ENCODE measurements at places on chromosomes 6 and 20.

- DNase-seq, result no peak
These were observed 45.1 kb downstream of the RAMACL start for GRCh38 chr6:166541366-166541765.

DNA sequence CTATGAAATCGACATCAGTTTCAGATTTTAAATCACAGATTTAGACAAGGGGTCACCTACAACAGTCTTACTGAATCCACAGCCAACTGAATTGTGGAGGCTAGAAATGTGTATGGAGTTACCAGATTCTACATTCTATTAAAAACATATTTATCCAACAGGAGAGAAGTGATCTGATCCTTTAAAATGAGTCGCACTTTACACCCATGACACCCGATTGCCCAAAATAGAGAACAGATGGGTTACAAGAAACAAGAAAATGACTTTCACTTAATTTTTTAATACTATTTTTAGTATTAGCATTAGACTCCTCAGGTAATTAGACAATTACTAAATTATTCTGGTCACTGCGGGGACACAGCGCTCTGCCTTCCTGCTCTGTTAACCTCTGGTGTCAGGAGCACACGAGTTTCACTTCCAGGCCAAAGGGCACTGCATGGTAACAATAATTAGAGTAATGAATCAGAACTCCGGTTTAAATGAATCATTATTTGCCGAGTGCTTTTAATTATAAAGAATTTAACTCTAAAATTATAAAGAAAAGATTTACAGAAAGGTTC lies 108.6 kb downstream of the ATP9A start:
- no peak for DNase-seq

- DNase-seq, result no peak
These were observed 15.2 kb downstream of the GTPBP2 start for GRCh38 chr6:43613721-43614395.

- DNase-seq, result no peak
These were observed 31.5 kb downstream of the SNX5 start for GRCh38 chr20:17936761-17937732.

DNA sequence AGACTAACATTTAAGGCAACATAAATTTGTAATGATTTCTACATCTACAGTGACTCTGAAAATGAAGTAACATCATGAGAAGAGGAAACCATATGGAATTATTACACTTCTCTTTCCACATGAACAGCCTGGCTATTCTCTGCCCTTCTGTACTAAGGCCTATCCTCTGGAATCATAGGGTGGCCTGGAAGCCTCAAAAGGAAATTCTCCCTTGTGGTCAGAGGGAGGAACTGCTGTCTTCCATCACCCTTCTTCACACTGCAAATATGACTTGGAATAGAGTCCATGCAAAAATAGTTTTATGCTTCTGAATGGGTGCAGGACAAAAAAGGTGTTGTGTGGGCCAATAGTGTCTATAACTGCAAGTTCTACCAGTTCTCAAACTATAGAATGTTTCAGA lies 44.6 kb upstream of the SH3BGRL2 start:
- no peak for DNase-seq

DNA sequence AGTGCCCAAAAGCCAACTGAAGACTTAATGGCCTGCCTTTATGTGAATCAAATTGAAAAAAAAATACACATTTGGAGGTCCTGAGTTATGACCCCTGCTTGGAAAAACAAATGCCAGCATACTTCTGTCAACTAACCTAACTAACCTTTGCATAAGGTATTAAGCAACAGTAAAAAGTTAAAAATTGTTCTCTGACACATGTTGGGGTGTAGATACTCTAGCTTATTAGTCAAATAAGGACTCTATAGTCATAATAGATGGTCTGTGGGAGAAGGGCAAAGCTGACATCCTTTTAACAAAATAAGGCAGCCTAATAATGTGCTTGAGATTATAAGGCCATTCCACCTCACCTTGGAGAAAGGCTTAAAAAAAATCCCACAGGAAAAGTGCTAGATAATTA lies 140.5 kb downstream of the HIVEP2 start:
- DNase-seq, result no peak

DNA sequence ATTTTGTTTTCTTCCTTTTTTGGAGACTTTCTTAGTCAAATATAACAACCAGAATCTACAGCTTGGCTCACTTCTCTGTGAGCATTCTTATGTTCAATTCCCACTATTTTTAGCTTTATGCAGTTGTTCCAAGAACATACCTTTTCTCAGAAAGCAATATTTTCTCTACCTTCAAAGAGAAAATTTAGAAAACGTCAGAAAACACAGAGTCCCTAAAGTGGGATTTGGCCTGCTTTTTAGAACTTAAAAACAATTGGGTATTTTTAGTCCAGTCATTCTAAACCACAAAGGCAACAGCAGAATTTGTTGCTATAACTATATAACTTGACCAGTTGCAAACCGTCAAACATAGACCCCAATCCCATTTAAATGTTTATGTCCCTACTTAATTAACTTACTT lies 133.1 kb downstream of the MOXD1 start:
- no peak for DNase-seq

DNA sequence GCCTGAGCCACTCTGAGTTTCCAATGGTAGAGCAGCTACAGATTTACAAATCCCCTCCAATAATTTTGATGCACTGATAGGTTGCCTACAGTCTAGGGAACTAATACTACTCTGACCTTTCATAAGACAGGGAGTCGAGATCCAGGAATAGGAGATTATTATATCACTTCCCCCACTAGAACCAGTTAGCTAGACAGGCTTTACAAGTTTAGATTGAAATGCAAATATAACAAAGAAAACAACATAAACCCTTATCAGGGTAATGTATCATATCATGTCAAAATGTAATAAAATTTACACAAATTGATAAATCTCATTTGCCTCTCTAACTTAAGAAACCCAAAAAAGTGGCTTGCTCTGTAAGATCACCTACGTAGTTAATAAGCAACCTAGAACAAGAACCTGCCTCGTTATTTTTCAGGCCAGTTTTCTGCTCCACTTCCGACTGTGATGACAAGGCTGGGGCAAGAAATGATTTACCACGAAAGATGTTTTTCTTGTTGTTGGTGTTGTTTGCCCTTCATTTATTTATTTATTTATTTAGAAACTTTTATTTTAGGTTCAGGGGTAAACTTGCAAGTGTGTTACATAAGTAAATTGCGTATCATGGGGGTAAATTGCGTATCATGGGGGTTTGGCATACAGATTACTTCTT lies 504.2 kb upstream of the ID4 start:
- no peak for DNase-seq

DNA sequence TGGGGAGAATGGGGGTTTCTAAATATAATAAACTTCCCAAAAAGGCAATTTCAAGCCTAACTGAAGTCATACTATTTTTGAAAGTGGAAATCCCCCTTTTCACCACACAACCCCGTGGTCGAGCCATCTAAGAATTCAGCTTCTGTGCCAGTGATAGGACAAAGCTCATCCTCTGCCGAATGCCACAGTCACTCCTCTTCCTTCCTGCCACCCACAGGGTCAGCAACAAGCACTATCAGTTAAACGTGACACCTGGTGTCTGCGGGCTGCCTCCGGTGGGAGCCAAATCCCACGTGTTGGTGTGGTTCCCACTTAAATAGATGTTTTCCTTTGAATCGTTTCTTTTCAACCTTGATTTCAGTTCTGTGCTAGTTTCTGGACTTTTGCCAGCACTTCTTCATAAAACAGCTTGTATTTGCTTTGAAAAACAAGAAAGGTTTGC lies 60.7 kb downstream of the TNFAIP3 start:
- no peak for DNase-seq

DNA sequence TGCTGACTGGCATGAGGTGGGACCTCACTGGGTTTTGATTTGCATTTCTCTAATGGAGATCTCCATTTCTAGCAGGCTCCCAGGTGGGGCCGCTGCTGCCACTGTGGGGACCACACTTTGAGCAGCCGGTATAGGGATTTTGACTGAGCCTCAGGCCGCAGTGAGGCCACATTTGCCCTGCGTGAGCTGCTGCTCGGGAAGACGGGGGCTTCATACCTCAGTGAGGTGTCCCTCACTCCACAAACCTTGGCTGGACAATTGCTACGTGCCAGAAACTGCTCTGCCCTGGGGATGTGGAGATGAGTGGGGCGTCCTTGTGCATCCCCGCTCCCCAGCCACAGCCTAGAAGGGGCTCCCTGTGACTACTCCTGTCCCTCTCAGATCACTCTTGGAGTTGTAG lies 134.3 kb downstream of the ANKRD60 start:
- no peak for DNase-seq

DNA sequence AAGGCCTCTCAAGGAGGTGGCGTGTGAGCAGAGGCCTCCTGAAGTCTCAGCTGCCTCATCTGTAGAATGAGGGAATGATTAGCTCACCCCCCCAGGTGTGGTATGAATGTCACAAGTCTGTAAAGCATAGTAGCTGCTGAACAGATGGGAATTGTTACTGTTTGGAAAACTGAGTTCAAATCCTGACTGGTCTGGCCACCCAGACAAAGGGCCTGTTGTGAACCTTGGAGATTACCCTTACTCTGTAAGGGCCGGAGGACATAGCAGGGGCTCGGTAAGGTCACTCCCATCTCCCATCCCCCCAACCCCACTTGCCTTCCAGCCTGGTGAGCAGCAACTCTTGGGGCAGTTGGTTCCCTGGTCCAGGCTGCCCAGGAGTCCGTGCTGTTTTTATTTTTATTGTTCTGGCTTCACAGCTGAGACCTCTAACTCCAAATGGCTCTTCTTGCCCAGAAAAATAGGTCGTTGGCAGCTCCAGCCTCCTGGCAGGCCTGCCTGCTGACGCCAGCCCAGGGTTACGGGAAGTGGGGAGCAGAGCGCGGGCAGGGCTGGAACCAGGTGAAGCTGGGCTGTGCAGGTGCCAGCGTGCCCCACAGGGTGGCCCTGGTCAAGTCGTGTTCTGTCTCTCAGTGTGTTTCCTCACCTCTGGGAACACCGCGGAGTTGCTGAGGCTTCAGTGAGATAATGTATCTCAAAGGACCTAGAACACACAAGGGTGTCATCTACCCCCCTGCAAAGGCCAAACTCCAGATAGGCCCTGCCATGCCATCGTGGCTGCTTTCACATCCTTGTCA lies 4.5 kb upstream of the SIRPA start:
- no peak for DNase-seq

DNA sequence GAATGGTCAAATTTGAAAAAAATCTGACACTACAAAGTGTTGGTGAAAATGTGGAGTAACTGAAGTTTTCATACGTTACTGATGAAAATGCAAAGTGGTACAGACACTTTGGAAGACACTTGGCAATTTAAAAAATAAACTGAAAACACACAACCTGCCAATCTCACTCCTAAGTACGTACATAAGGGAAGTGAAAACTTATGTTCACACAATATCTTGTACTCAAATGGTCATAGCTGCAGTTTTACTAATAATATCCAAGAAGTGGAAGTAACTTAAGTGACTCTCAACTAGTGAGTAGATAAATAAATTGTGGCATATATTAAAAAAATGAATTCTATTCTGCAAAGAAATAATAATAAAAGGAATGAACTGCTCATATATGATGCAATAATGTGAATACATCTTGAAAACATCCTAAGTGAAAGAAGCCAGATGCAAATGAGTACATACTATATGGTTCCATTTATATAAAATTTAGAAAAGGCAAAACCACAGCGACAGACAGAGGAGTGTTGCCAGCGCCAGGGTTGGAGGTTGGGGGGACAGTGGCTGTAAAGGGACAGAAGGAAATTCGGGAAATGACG lies 198.2 kb downstream of the ERMARD start:
- no peak for DNase-seq

- DNase-seq, result no peak
These were observed 2.9 kb downstream of the ATXN1 start for GRCh38 chr6:16758163-16758975.

DNA sequence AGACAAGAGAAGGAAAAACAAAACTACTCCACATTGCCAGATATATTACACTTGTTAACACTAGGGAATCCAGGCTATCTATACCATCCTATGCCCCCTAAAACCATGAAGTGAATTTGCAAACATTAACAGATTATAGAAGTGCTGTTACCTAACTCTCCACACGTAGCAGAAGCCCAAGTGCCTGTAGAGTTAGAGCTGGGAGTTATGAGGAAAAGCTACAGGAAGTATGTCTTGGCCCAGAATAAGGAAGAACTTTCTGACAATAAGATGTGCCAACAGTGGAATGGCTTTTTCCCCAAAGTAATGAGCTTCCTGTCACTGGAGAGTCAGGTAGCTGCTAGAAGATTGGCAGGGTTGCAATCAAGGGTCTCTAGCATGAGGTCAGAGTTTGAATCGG lies 32.5 kb downstream of the ADGRG6 start:
- DNase-seq, result no peak

DNA sequence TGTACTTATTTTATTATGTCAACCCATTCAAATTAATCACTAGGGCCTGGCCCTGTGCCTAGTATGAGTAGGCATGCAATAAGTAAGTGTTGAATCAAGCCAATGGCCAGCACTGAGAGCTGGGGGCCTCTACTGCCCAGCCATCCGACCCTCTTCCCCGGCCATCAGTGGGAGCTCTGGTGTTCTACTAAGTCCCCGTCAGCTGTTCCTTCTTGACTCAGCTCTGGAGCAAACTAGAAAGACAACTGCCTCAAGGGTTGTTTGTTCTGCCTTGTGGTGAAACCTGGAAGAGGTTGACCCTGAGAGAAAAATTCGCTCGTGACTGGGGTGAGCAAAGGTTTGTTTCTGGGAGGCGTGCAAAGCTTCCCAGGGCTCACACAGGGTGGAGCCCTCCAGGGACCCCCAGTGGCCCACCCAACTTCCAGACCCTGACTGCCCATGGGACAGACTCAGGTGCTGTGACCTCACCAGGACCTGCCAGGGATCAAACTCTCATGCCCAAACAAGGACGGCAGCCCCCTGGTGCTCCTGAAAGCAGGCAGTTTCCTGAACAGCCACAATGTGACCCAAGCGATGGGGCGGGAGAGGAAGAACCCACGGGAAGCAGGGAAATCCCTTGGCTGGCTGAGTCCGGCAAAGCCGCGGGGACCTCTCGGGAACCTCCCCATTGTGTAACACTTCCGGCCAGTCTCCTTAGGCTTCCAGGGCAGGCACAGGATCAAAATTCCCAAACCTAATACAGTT lies 50.4 kb downstream of the BANF2 start:
- DNase-seq, result no peak
